B cell (primary cell): ENCODE measurements at places on chromosomes 1 and 21.

DNA sequence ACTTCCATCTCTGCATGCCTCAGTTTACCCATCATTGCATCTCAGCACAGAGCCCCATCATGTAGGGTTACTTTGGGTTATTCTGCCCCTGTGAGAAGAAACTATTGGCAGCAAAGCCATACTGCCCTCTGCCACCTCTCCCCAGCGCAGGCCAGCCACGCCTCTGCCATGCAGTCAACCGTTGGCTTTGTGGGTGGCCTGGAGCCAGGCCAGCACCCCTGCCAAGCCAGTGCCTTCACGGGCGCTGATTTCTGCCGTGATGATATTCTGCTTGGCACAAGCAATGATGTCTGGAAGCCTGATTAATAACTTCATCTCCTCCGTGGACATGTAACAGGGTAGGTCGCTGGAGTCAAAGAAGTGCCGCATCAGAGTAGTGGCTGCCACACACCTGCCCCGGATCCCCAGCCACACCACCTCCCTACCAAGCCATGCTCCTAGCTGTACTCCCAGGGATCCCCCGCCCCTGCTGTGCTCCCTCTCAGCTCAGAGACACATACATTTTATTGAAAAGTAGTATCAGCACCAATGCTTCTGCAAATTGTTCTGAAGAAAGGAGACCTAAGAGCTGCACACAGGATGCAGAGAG lies 15.0 kb upstream of the CEP85 start:
- H3K27ac ChIP-seq: no peak overlapping the region
- no peaks in the 10 kb centered on the region for H3K27me3 ChIP-seq
- H3K4me3 ChIP-seq: no peak overlapping the region
- H3K36me3 ChIP-seq: no peaks in the 10 kb centered on the region
- no peaks in the 10 kb centered on the region for H3K4me1 ChIP-seq

DNA sequence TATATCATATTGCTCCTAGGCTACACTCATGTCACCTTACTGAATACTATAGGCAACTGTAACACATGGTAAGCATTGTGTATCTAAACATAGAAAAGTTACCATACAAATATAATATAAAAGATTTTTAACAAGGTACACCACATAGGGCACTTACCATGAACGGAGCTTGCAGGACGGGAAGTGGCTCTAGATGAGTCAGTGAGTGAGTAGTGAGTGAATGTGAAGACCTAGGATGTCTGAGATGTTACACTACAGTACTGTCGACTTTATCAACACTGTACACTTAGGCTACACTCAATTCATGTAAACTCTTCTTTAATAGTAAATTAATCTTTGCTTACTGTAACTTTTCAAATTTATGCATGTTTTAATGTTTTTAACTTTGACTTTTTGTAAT lies 81.0 kb upstream of the PLD5 start:
- no peak for DNase-seq
- no peaks in the 10 kb centered on the region for H3K4me1 ChIP-seq
- H3K27ac ChIP-seq: no peak overlapping the region
- no peaks in the 10 kb centered on the region for H3K27me3 ChIP-seq
- no peak overlapping the region for H3K4me3 ChIP-seq

- DNase-seq: no peak
- H3K36me3 ChIP-seq: no peaks in the 10 kb centered on the region
- no peaks in the 10 kb centered on the region for H3K27me3 ChIP-seq
- no peak overlapping the region for H3K4me3 ChIP-seq
- H3K27ac ChIP-seq: no peak overlapping the region
Measured at GRCh38 chr1:218658269-218658668, 313.1 kb downstream of the TGFB2 start.

DNA sequence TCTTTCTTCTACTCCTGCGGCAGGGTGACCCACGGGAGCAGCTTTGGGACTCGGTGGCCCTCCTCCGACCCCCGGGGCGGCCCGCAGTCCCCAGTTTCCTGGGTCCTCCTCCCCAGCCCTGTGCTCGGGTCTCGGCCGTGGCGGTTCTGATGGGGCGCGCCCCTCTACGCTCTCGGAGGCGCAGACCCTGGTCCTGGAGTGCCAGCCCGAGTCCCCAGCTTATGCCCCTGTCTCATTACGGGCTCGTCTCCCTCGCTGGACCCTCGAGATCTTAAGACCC lies 430 bp downstream of the BTG2 start:
- DNase-seq: no peak
- H3K4me1 ChIP-seq: peaks cover 78% of the 10 kb centered on the region
- H3K27me3 ChIP-seq: no peaks in the 10 kb centered on the region
- H3K4me3 ChIP-seq: peak overlapping the region; percentile 98

DNA sequence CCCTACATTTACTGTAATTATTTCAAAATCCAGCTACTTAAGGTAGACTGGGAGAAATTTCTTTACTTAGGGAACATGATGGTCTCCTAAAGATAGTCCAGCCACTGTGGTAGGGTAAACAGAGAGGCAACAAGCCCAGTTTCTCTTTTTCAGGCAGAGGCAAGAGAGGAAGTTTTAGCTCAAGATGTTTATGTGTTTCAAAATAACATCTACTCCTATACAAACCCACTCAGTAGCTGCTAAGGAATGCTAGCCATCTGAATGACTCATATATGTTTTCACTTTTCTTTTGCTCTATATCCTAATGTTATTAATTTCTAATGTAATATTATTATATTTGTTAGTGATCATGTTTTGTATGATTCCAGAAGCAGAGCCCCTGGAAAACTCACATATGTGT lies 856.6 kb downstream of the PLA2G4A start:
- no peak overlapping the region for H3K27ac ChIP-seq
- H3K4me1 ChIP-seq: no peaks in the 10 kb centered on the region
- no peak overlapping the region for H3K4me3 ChIP-seq

GRCh38 chr1:78491451-78492071 lies 787 bp downstream of the PTGFR start:
- peaks cover 4% of the 10 kb centered on the region for H3K27me3 ChIP-seq
- H3K4me1 ChIP-seq: no peaks in the 10 kb centered on the region
- H3K4me3 ChIP-seq: no peak overlapping the region
- H3K36me3 ChIP-seq: no peaks in the 10 kb centered on the region
- no peak for DNase-seq
- H3K27ac ChIP-seq: no peak overlapping the region

DNA sequence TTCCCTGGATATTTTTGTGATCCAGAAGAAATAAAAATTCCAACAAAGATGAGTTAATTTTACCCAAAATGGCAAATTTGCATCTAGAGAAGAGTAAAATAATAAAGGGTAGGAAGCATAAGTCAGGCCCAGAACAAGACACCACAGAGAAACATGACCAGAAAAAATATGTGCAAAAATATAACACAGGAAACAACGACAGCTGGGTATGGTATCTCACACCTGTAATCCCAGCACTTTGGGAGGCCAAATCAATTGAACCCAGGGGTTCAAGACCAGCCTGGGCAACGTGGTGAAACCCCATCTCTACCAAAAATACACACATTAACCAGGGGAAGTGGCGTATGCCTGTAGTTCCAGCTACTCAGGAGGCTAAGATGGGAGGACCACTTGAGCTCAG lies 39.7 kb upstream of the SDC3 start:
- no peaks in the 10 kb centered on the region for H3K27me3 ChIP-seq
- no peak for DNase-seq
- H3K27ac ChIP-seq: no peak overlapping the region
- peaks cover 85% of the 10 kb centered on the region for H3K36me3 ChIP-seq
- no peaks in the 10 kb centered on the region for H3K4me1 ChIP-seq

- DNase-seq: no peak
- no peak overlapping the region for H3K4me3 ChIP-seq
- no peaks in the 10 kb centered on the region for H3K27me3 ChIP-seq
Measured at GRCh38 chr1:35650416-35650815, 9.1 kb upstream of the PSMB2 start.

DNA sequence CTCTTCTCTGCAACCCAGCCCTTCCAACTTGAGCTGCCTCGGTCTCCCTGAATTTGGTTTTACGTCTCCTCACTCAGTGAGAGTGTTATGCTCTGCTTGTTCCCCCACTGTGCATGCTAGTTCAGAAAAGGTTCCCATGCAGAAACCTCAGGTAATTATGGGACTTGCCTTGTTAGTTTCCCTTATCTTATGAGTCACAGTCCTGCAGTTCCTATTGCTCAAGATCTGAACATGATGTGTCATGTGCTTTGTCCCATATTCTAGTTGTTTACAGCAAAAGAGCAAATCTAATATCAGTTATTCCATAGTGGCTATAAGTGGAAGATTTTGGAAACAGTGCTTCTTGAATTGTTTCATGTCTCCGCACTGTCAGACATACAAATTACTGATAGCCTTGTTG lies 74.4 kb downstream of the DUSP10 start:
- H3K4me3 ChIP-seq: no peak overlapping the region
- no peaks in the 10 kb centered on the region for H3K36me3 ChIP-seq
- H3K27me3 ChIP-seq: no peaks in the 10 kb centered on the region
- no peak for DNase-seq
- H3K4me1 ChIP-seq: no peaks in the 10 kb centered on the region
- no peak overlapping the region for H3K27ac ChIP-seq

GRCh38 chr1:154775621-154776605 lies 94.2 kb downstream of the KCNN3 start:
- H3K27me3 ChIP-seq: no peaks in the 10 kb centered on the region
- H3K4me1 ChIP-seq: no peaks in the 10 kb centered on the region
- DNase-seq: no peak
- no peaks in the 10 kb centered on the region for H3K36me3 ChIP-seq
- H3K4me3 ChIP-seq: no peak overlapping the region

DNA sequence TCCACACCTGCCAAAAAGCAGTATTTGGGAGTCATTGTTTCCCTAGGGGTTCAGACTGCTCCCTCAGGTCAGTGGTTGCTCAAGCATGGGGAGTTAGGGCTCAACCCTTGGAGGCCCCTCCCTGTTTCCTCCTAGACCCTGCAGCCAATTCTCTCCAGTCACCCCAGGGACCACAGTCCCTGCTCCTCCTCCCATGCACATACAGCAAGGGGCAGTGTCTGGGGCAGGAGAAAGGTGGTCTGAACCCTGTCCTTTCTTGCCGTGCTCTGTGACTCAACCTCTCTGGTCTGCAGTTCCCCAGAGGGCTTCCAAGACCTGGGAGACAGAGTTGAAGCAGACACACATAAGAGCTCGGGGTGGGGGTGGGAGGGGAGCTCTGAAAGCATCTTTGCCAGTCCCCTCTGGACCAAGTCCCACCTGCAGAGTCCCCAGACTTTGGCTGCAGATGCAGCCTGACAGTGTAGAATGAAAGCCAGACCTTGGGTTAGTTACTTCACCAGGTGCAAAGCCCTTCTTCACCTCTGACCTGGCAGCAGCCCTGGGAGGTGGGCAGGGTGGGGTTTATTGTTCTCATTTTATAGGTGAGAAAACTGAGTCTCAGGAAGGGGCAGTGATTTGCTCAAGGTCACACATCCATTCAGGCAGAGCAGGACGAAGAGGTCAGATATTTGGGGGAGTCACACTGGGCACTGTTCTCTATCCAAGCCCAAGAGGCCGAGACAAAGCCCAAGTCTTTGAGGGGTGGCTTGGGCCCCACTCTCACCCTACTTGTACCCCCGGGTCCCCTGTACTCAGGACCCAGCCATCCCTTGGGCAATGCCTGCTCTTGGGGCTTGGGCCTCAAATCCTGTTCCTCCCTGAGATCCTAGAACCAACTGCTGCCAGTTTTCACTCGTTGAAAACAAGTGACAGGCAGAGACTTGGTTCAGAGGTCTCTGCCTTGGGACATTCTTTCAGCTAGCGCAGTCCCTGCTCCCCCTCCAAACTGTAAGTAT lies 748 bp downstream of the PDZK1IP1 start:
- H3K27ac ChIP-seq: no peak overlapping the region
- H3K27me3 ChIP-seq: no peaks in the 10 kb centered on the region

DNA sequence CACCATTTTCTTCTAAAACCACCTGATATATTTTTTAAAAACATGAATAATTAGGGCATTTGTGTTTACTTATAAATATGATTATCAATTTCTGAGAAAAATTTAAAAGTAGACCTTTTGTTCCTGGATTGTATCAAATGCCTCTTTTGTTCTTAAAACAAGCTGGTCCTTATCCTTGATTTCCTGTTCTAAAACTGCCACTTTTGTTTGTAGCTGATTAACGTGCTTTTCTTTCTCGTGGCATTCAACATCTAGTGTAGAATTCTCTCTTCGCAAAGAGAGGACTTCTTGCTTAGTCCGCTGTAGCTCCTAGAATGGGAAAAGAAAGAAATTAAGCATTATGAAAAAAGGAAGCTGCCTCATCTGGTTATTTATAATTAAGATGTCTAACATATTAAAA lies 25.0 kb downstream of the SASS6 start:
- no peak for DNase-seq
- no peak overlapping the region for H3K27ac ChIP-seq
- no peak overlapping the region for H3K4me3 ChIP-seq
- H3K36me3 ChIP-seq: peaks cover 28% of the 10 kb centered on the region
- no peaks in the 10 kb centered on the region for H3K27me3 ChIP-seq

DNA sequence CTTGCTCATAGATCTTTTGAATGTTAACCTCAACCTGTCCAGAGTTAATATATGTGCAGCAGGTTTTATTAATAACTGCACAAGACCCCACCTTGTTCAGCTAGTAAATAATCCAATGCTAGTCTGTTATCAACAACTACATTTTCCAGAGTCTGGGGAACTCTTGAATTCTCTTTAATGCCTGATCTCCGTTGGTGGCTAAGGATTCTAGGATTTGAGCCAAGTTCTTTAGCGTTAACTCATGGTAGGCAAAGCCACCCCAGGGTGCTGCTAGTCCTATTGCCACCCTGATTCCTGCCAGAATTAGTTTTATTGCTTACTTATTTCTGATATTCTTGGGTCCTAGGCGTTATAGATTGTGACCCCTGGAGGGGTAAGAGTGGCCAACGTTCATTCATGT lies 12.8 kb downstream of the BACE2 start:
- DNase-seq: no peak
- no peak overlapping the region for H3K4me3 ChIP-seq
- no peaks in the 10 kb centered on the region for H3K27me3 ChIP-seq
- H3K27ac ChIP-seq: no peak overlapping the region

GRCh38 chr1:9150582-9151327 lies 21.9 kb upstream of the GPR157 start:
- H3K27me3 ChIP-seq: no peaks in the 10 kb centered on the region
- H3K36me3 ChIP-seq: no peaks in the 10 kb centered on the region
- no peak overlapping the region for H3K4me3 ChIP-seq
- no peaks in the 10 kb centered on the region for H3K4me1 ChIP-seq
- DNase-seq: no peak
